Glutamatergic neuron (in vitro differentiated cells): ENCODE measurements at places on chromosomes 3 and 15.

- no peak for DNase-seq
These were observed 11.5 kb upstream of the PARP14 start for GRCh38 chr3:122668930-122669730.

GRCh38 chr3:172051310-172051956 is 12.1 kb downstream of the FNDC3B start:
- no peak for DNase-seq

GRCh38 chr3:43926055-43926454 is 235.3 kb downstream of the ABHD5 start:
- DNase-seq, result no peak

- no peak for DNase-seq
These were observed 168.5 kb downstream of the FAM43A start for GRCh38 chr3:194854206-194854605.

DNA sequence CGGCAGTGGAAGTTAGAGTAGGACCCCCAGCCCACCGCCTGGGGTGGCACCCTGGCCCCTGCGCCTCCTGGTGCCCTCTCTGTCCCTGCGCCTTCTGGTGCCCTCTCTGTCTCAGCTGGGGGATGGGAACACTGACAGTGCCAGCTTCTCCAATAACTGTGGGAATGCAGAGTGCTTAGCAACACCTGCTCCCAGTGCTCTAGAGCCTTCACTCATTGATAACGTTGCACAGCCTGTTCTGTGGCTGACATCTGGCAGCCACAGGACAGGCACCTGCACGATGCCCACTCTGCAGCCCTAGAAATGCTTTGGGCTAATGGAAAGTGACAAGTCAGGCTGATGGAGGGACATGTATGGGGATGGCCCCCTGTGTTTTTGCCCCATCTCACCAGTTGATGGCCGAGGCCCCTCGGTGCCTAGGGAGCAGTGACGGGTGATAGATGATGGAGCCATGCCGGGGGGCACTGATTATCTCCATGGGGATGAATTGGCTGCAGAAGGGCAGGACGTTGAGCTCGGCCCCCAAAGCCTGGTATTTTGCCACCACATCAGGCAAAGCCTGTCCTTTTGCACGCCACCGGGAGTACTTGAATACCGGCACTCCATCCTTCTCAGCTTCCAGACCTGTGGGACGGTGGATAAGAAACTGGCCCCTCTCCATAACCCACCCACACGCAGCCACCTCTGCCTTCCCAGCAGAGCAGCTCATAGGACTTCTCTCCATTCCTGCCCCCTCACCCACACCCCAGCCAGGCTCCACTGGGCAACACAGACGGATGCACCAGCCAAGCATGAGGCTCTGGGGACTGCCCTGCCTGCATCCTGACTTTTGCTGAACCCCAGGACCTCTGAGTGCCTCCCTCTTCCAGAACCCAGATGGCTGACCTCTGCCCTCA is 22.1 kb downstream of the ALDH1L1 start:
- no peak for DNase-seq

GRCh38 chr15:65222891-65223290 is 11.6 kb upstream of the CILP start:
- DNase-seq, result no peak

GRCh38 chr15:90064911-90065681 is 37.2 kb downstream of the IDH2 start:
- no peak for DNase-seq
